Large intestine (tissue), 12 donors: ENCODE measurements at places on chromosomes 1 and 21.

DNA sequence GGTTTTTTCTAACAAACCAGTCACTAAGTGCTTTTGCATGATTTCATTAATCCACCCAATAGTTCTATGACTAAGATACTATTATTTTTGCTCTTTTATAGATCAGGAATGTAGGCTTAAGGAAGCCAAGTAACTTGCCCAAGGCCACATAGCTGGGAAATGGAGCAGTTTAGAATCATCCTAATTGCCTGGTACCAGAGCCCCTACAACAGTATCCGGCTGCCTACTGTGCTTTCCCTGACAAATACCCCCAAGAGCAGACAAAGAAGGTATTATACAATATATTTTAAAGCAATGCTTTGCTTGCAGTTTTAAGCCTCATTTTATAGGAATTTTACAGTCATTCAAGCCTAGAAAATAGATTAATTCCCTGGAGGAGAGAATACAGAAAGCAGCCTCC lies 45.5 kb upstream of the RASAL2 start:
- no peak for DNase-seq
- no peaks in the 10 kb centered on the region for H3K36me3 ChIP-seq
- H3K27ac ChIP-seq, result peak overlapping the region; percentile 70
- H3K4me1 ChIP-seq, result peaks cover 41% of the 10 kb centered on the region
- no peaks in the 10 kb centered on the region for H3K27me3 ChIP-seq
- no peak overlapping the region for H3K4me3 ChIP-seq

- H3K27me3 ChIP-seq, result no peaks in the 10 kb centered on the region
- no peaks in the 10 kb centered on the region for H3K36me3 ChIP-seq
- no peak overlapping the region for H3K27ac ChIP-seq
- no peak overlapping the region for H3K4me3 ChIP-seq
- H3K4me1 ChIP-seq, result no peaks in the 10 kb centered on the region
- DNase-seq, result no peak
These were observed 109.2 kb upstream of the SERTAD4 start for GRCh38 chr1:210123383-210123782.

DNA sequence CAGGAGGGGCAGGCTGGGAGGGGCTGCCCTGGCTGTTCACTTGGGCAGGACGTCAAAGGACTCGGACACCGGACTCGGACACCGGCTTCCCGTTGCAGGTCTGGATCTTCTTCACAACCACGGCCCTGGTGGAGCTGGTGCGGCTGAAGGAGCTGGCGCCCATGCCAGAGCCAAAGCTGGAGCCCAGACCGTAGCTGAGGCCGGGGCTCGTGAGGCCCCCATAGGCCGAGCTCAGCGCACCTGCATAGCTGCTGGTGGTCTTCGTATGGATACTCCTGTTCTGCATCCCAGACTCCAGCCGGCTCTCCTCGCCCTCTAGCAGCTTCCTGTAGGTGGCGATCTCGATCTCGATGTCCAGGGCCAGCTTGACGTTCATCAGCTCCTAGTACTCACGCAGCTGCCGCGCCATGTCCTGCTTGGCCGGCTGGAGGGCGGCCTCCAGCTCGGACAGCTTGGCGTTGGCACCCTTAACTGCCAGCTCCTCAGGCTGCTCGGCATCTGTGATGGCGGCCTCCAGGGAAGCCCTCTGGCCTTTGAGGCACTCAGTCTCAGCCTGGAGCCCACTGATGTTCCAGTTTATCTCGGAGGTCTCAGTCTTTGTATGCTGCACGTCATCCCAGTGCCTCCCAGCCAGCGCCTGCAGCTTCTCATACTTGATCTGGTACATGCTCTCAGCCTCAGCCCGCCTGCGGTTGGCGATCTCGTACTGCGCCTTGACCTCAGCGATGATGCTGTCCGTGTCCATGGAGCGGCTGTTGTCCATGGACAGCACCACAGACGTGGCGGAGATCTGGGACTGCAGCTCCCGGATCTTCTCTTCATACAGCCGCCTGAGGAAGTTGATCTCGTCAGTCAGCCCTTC lies 15.1 kb upstream of the KLF17 start:
- no peaks in the 10 kb centered on the region for H3K4me1 ChIP-seq
- H3K4me3 ChIP-seq, result no peak overlapping the region
- DNase-seq, result peak; percentile 9
- no peak overlapping the region for H3K27ac ChIP-seq
- peaks cover 11% of the 10 kb centered on the region for H3K27me3 ChIP-seq

DNA sequence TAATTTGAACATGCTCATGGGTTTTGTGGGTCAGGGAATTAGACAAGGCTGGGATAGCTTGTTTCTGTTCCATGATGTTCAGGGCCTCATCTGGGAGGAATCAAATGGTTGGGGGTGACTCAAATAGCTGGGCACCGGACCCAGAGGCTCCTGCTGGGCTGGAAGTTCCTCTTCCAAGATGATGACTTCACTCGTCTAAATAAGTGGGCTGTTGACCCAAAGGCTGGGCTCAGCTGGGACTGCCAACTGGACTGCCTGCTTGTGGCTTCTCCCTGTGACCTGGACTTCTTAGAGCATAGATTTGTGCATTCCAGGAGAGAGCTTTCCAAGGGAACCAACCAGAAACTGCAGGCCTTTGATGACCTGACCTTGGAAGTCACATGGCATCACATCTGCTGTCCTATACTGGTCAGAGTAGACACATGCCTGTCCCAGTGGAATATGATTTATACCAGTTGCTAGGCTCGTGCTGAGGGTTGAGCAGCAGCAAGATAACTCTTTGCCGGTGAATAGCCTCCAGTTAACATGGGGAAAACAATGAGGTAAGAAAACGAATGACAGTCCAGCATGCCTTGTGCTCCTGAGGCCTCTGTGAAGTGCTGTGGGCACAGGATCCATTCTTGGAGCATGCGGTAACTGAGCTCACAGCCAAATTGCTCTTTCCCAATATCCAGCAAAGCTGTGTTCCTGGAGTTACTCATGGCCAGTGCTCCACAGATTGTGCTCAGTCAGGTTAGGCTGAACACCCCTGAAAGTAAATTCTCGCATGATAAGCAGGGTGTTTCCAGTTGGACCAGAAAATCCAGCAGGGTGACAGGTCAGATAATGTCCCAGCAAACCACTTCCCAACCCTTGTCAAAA lies 272.9 kb upstream of the TMEM51 start:
- H3K4me1 ChIP-seq, result peaks cover 3% of the 10 kb centered on the region
- DNase-seq, result no peak
- no peaks in the 10 kb centered on the region for H3K27me3 ChIP-seq
- no peak overlapping the region for H3K4me3 ChIP-seq

DNA sequence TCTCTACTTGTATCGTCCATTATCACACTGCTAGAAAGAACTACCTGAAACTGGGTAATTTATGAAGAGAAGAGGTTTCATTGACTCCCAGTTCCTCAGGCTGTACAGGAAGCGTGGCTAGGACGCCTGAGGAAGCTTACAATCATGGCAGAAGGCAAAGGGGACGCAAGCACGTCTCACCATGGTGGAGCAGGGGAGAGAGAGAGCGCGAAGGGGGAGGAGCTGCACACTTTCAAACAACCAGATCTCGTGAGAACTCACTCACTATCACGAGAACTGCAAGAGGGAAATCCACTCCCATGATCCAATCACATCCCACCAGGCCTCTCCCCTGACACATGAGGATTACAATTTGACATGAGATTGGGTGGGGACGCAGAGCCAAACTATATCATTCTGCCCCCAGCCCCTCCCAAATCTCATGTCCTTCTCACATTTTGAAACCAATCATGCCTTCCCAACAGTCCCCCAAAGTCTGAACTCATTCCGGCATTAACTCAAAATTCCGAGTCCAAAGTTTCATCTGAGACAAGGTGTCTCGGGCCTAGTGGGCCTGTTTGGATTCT lies 8.0 kb downstream of the MMEL1 start:
- H3K4me1 ChIP-seq, result peaks cover 11% of the 10 kb centered on the region
- H3K36me3 ChIP-seq, result no peaks in the 10 kb centered on the region
- peaks cover 33% of the 10 kb centered on the region for H3K27me3 ChIP-seq
- H3K27ac ChIP-seq, result no peak overlapping the region
- no peak for DNase-seq
- H3K4me3 ChIP-seq, result no peak overlapping the region

DNA sequence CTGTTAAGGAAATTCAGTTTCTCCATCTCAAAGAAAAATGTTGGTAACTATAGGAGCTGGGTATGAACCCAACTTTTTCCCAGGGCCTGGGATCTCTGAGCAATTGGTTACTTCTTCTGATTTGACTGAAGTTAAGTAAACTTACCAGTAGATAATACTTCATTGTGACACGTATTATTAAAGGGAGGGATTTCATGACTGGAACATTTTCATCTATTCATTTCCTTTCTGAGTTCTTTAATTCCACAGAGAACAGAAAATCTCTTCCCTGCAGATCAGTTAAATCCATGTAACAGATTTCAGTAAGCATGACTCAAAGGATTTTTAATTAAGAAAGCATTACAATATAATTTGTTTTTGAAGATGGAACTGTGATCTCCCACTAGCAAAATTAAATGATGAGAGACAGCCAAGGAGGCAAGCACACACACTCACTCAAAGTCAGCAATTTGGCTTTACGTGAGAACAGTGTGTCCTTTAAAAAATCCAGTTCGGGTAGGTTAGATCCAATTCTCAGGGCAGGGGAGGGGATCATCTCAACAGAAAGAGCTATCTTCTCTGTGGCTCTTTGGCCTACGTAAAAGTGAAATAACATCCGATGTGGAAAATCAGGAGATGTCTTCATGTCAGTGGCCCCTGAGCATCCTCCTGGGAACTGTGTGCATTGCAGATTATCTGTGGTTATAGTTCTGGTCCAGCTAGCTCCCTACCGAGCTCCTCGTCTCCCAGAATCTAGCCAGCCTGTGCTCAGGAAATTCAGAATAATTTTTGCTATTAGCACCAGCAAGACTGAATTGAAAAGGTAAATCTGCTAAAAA lies 10.8 kb upstream of the MYOC start:
- H3K27ac ChIP-seq, result no peak overlapping the region
- DNase-seq, result no peak
- H3K27me3 ChIP-seq, result no peaks in the 10 kb centered on the region
- H3K4me1 ChIP-seq, result no peaks in the 10 kb centered on the region

- no peak for DNase-seq
- H3K27me3 ChIP-seq, result no peaks in the 10 kb centered on the region
- no peak overlapping the region for H3K4me3 ChIP-seq
- H3K4me1 ChIP-seq, result no peaks in the 10 kb centered on the region
These were observed 96.9 kb downstream of the NEK7 start for GRCh38 chr1:198253668-198254067.

DNA sequence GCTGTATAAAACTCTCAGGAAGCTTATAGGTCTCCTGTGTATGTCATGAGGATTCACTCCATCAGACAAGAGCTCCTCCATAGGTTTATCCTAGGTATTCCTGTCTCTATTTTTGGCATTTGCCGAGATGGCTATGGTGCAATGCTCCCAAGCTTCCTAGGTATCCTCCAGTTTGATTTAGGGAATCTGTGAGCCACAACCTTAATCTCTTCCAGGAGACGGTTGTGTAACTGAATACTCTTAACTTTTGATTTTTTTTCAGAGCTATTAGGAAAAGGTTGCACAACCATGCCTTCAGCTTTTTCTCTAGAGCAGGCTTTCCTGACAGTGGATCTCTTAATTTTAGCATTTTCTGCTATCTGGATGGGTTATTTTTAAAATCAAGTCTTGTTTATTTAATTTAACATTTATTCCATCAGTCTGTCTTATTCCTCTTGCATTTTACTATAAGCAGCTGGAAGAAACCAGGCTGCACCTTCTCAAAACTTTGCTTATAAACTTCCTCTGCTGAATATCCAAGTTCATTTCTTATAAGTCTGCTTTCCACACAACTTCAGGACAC lies 69.4 kb upstream of the BACE2 start:
- no peak overlapping the region for H3K27ac ChIP-seq
- H3K4me1 ChIP-seq, result no peaks in the 10 kb centered on the region
- H3K36me3 ChIP-seq, result no peaks in the 10 kb centered on the region
- no peaks in the 10 kb centered on the region for H3K27me3 ChIP-seq
- DNase-seq, result no peak

- no peak for DNase-seq
- H3K36me3 ChIP-seq, result no peaks in the 10 kb centered on the region
- H3K27ac ChIP-seq, result no peak overlapping the region
- no peaks in the 10 kb centered on the region for H3K27me3 ChIP-seq
These were observed 128.6 kb upstream of the COL6A1 start for GRCh38 chr21:45852886-45853400.

- H3K36me3 ChIP-seq, result no peaks in the 10 kb centered on the region
- H3K27ac ChIP-seq, result peak overlapping the region; percentile 69
- H3K4me1 ChIP-seq, result peaks cover 51% of the 10 kb centered on the region
- DNase-seq, result peak; percentile 75
These were observed 132.9 kb downstream of the RHOU start for GRCh38 chr1:228867951-228868730.

DNA sequence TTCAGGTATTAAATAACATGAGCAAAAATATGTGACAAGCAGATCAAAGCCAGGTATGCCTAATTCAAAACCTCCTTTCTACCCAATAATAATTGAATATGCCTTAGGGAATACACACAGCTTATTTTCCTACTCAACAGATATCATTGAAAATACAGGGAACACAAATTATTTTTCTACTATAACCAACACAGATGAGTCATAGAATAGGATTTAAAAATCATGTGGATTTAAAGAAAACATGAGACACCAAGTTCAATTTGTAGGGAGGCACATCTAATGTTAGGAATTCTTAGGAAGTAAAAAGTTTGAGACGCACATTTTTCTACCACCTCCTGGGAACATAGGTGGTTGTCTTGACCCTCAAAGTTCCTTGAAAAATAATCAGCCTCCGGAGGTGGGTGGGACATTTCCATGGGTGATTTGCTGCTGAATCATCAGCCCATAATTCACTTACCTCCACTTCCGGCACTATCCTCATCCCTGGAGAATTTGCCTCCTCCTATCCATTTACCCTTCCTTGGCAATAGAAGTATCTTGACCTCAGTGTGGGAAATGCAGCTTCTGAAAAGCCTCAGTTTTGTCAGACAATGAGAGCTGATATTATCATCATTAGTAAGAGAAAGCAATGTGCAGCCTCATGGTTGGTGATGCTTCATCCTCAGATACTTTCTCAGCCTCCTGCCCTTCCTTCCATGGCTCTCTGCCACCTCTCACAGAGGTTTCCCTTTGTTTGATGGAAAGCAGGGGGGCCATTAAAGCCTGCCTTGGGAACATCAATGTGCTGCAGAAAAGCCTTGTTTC lies 33.5 kb upstream of the RGS4 start:
- H3K27me3 ChIP-seq, result no peaks in the 10 kb centered on the region
- H3K36me3 ChIP-seq, result no peaks in the 10 kb centered on the region
- H3K4me3 ChIP-seq, result no peak overlapping the region
- DNase-seq, result no peak
- H3K4me1 ChIP-seq, result no peaks in the 10 kb centered on the region

- H3K4me1 ChIP-seq, result no peaks in the 10 kb centered on the region
- H3K36me3 ChIP-seq, result no peaks in the 10 kb centered on the region
- peak; percentile 38 for DNase-seq
- H3K4me3 ChIP-seq, result no peak overlapping the region
- H3K27me3 ChIP-seq, result peaks cover 2% of the 10 kb centered on the region
- no peak overlapping the region for H3K27ac ChIP-seq
These were observed 37.4 kb downstream of the RASSF5 start for GRCh38 chr1:206544562-206545257.
